ENCODE measurements at places on chromosomes 7 and 10.

DNA sequence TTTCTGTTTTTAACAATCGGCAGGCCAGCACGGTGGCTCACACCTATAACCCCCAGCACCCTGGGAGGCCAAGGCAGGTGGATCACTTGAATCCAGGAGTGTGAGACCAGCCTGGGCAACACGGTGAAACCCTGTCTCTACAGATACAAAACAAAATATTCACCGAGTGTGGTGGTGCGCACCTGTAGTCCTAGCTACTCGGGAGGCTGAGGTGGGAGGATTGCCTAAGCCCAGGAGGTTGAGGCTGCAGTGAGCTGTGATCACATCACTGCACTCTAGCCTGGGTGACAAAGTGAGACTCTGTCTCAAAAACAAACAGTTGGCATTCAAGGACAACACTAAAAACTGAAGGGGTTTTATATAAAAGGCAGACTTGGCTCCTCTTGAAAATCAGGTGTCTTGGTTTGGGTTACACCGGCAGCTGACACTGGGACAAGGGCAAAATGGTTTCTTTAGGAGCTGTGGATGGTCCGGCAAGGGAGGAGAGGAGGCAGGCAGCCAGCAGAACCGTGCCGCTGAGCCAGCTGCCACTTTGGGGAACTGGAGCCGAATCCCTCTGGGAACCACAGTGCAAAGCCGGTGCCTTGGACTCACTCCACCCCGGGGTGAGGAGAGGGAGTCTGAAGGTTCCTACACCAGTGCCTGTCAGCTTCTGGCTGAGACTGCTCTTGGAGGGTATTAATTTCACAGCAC lies 52.6 kb downstream of the CHST3 start:
- DNase-seq, result no peak

- DNase-seq, result no peak
Measured at GRCh38 chr10:126931544-126931943, 26.3 kb downstream of the DOCK1 start.

- DNase-seq, result no peak
Measured at GRCh38 chr7:157671358-157672255, 334.8 kb downstream of the DNAJB6 start.

DNA sequence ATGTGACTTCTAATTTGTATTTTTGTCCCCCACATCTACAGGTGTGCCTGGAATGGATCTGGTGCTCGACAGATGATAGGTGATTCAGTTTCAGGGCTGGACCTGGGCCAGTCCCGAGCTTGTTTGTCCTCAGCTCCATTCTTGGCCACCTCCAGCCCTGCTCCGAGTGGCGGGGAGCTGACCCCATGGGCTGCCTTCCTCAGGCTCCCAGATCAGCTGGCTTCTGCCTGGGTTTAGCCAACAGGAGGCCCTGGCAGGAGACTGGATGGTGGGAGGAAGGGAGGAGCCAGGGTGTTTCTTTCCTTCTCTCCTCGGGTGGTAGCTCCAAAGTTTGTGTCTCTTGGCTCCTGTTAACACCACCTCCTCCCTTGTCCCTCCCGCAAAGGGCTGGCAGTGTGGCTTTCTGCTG lies 75.2 kb downstream of the CDH23 start:
- DNase-seq, result no peak

- DNase-seq, result no peak
Measured at GRCh38 chr7:80165177-80165576, 30.5 kb downstream of the GNAI1 start.

DNA sequence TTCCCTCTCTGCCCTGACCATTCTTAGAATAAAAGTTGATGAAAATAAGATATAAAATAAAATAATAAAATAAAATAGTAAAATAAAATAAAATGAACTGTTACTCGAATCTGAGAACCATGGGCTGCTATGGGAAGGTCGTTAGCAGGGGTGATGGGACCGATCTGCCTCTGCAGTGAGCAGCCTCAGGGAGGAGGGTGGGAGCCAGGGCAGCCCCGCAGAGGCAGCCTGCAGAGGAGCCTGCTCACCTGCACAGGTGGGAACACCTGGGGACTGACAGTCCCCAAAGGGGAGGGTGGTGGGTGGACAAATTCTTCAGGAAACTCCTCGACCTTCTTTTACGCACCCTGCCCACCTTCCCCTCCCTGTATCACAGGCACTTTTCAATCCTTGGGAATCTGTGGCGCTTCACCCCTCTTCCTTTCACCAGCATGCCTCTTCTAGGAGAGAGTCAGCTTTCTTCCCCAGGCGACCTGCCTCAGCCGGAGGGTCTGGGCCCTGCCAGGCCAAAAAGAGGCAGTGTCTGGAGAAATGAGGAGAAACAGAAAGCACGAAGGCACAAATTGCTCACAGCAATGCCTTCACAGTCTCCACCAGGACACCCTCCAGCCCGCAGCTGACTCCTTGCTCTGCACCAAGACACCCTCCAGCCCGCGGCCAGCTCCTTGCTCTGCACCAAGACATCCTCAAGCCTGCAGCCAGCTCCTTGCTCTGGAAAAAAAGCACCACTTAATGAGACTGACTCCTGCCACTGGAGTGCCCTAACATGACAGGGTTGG lies 368.4 kb upstream of the SHH start:
- no peak for DNase-seq

All from activated naive CD4-positive, alpha-beta T cell treated with anti-CD3 and anti-CD28 coated beads for 36 hours (primary cell).